ENCODE measurements at places on chromosomes 4 and X.
A peak's percentile ranks its signal among the peaks of the same experiment; 100 is the strongest.

GRCh38 chr4:185219551-185220344 is 10.3 kb downstream of the SNX25 start:
- peak; percentile 25 for DNase-seq

DNA sequence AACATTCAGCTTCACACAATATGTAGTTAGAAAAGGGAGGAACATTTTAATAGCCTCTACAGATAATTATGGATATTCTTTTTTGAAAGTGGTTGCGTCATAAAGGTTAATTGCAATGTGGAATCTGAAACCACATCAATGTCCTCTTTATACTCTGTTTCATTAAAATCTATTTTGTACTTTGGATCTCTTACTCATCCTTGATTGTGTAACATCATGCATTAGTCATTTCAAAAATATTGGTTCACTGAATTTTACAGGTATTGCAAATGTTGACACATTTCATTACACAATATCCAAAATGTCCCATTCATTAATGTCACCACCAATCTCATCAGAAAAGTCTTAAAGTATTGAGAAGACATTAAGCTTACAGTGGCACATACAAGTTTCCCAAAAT is 62.7 kb upstream of the USP9X start:
- DNase-seq, result no peak

GRCh38 chrX:40805404-40805803 is 70.1 kb upstream of the MED14 start:
- no peak for DNase-seq

- DNase-seq, result no peak
Observed at GRCh38 chr4:87363552-87363951, 27.4 kb downstream of the HSD17B11 start.

- DNase-seq, result no peak
Observed at GRCh38 chr4:6242271-6243029, 27.2 kb upstream of the WFS1 start.

GRCh38 chr4:146033149-146033548 is 94.5 kb upstream of the ZNF827 start:
- DNase-seq, result no peak

Data from C1 segment of cervical spinal cord (tissue), 14 donors.